Stimulated activated CD8-positive, alpha-beta memory T cell treated with anti-CD3 and anti-CD28 coated beads, Interleukin-15, amount 100 ng/mL, for 4 hours (primary cell): ENCODE measurements at places on chromosomes 3 and 15.

DNA sequence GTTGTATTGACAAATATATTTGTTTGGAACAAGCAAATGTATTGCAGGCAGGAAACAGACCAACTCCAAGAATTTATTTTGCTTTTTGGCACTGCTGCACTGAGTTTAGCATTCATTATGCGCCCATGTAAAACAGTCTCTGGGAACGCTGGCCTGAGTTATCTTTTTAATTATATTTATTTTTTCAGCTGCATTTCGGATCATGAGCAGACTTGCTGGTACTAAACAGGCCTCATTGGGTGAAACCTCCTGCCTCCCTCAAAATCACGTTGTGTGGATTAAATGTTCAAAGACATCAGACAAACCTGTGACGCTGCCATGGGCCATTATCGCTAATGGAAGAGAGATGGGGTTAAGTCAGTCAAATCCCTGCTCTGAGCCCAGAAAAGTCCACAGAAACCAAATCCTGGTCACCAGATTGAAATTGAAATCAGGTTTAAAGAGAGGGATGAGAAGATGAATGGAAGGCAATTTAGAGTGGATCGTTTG lies 511.1 kb upstream of the PROK2 start:
- DNase-seq = no peak

DNA sequence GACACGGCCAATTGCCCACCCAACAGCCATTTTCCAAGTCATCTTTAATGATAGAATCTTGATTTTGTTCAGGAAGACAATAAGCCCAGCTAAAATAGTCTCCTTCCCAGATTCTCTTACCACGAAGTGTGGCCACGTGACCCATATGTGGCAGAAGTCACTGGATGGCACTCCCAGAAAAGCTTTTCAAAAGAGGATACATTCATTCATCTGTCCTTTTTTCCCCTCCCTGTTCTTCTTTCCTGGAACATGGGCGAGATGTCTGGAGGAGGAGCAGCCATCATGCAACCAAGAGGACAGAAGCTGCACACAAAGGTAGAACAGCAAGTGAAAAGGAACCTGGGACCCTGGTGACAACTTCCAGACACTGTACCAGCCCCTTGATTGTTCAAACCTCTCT lies 174.7 kb downstream of the UACA start:
- no peak for DNase-seq

- no peak for DNase-seq
These were observed 21.4 kb downstream of the IL20RB start for GRCh38 chr3:136979204-136979603.

DNA sequence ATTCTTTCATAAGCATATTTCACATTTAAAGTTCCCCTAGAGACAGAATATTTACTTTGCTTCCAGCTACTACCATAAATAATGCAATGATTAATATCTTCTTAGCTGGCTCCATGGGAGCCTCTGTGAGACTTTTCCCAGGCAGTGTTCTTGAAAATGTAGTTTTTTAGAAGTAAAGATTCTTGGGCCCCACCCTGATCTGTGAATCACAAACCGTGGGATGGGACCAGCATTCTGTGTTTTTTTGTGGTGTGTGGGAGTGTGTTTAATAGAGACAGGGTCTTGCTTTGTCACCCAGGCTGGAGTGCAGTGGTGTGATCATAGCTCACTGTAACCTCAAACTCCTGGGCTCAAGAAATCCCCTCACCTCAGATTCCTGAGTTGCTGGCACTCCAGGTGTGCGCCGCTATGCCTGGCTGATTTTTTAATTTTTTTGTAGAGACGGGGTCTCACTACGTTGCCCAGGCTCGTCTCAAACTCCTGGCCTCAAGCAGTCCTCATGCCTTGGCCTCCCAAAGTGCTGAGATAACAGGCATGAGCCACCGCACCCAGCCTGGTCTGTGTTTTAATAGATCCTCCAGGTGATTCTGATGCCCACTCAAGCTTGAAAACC lies 83.0 kb downstream of the KLHL25 start:
- DNase-seq = no peak

- DNase-seq = no peak
These were observed 60.8 kb upstream of the RNU6-1 start for GRCh38 chr15:67900621-67901147.

GRCh38 chr3:19559724-19560442 lies 374.1 kb downstream of the EFHB start:
- DNase-seq = no peak

GRCh38 chr3:56864090-56864489 lies 62.3 kb upstream of the ARHGEF3 start:
- no peak for DNase-seq

DNA sequence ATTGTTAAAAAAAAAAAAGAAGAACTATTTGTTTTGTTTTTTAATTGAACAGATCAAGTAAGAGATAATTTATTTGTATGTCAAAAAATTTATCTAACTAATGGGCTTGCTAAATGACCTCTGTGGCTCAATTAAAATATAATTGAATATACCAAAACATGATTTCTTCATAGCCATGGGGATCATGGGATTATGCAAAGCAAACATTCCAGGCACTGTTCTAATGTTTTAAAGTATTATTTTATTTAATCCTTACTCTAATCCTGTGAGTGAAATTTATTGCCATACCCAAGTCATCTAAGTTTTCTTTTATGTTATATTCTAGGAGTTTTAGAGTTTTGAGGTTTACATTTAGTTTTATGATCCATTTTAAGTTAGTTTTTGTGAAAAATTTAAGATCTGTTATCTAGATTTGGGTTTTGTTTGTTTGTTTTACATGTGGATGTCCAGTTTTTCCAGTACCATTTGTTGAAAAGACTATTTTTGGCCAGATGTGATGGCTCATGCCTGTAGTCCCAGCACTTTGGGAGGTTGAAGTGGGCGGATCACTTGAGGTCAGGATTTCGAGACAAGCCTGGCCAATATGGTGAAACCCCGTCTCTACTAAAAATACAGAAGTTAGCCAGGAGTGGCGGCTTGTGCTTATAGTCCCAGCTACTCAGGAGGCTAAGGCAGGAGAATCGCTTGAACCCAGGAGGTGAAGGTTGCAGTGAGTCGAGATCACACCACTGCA lies 52.3 kb upstream of the CNOT10 start:
- no peak for DNase-seq

DNA sequence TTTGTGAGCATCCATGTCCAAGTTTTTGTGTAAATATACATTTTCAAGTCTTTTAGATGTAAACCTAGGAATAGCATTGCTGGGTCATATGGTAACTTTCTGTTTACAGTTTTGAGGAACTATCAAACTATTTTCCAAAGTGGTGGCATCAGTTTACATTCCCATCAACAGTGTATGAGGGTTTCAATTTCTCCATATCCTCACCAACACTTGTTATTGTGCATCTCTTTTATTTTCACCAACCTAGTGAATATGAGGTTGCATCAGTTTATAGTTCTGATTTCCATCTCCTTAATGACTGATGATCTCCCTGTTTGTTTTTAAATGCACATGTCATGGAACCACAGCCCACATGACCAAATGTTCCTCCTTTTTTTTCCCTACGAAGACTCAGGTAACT lies 201.2 kb downstream of the FEZF2 start:
- no peak for DNase-seq

DNA sequence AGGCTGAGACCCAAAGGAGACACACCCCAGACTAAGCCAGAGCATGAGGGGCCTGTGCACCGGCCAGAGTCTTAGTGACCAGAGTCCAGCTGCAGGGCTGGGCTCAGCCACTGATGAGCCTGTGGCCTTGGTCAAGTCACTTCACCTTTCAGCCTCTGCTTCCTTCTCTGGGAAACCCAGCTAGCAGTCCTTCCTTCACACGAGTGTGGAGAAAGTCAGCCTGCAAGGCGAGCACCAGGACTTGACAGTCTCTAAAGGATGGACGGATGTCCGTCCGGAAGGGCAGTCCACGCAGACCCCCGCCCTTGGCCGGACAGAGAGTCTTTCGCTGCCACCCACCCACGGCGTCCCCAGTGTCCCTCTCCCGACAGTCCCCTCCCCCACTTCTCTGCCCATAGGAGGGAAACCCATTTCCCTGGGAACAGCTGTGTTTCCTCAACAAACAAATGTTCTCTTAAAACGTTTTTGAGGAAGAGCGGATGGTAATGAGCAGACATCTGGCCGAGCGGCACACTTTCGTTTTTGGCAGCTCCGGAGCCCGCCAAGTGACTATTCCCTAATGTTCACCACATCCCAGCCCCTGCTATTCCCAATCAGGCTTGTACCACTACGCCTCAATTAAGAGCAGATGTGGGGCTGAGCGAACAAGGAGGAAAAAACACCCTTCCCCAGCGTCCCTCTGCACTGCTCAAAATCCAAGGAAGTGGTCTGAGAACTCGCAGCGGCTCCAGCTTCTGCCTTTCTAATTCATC lies 129.1 kb upstream of the SMAD3 start:
- DNase-seq = no peak

DNA sequence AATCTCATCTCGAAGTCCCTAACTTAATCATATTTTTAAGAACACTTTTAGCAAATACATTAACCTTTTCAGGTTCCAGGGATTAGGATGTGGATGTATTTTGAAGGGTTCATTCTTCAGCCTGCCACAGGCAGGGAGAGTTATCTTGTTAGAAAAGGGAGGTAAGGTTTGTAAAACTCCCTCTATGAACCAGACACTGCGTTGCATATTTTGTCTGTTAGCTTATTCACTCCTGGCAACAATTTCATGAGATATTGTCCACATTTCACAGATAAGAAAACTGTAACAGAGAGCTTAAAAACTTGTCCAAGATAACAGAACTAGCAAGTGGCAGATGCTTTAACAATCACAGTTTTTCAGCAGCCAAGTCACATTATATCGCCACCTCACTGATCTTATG lies 155.4 kb downstream of the DIPK2A start:
- no peak for DNase-seq

DNA sequence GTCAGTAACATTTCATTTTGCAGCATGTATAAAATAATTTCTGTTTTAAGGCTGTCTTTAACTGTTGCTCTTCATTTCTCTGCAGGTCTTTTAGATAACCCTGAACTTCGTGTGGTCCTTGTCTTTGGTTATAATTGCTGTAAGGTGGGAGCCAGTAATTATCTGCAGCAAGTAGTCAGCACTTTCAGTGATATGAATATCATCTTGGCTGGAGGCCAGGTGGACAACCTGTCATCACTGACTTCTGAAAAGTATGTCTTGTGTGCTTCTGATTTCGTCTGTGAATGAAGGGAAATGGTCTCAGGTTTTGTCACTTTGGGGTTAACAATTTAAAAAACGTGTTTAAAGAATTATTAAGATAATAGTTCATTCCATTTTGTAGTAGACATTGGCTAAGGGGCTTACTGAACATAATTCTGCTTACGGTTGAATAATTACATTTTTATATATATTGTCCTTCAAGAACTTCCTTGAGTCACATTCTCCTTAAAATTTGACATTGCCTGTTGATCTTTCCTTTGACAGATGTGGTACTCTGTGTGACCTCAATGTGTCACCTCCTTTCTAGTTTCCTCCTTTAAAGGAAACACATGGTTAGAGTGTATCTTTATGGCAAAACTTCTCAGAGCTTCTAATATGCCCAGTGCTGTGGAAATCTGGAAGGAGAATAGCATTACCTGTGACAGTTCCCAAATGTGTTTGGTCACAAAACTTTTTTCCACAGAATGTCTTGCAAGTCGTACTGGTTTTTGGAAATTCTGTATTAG lies 26.3 kb downstream of the FBXO22 start:
- no peak for DNase-seq

GRCh38 chr15:81170511-81170910 lies 26.2 kb upstream of the IL16 start:
- DNase-seq = no peak

- DNase-seq = no peak
These were observed 83.3 kb upstream of the IGSF10 start for GRCh38 chr3:151544164-151544548.

DNA sequence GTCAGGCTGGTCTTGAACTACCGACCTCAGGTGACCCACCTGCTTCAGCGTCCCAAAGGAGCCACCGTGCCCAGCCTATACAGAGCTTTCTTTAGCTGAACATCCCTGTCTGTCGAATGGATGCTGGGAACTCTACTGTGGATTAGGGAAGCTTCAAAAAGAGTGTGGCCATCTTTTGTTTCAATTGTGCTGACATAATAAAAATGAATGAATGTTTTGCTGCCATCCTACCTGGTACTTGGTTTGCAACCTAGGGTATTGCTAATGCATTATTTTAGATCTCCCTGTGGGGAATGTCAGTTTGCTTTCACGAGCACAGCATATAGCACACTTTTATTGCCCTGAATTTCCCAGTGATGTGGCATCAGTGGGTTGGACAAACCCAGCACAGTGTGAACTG lies 32.3 kb downstream of the CMTM6 start:
- DNase-seq = no peak

DNA sequence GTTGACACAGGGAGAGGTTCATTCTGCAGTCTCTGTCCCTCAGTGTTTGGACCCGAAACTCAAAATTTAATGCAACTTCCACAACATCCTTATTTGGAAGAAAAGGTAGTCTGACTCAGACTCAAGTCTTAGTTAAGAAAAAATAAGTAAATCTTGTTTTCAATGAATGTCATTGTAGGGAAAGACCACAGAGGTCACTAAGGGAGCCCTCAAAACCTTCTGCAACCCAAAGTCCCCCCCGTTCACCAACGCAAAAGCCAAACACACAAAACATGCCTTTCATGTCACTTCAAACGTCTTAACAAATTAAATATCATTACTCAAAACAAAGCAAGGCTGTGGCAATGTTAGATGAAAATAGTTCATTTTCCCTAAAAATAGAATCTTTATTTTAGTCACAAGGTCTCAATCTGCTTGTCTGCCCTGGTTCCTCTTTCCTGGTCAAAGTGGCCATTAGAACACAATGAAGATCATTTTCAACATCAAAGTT lies 20.9 kb upstream of the SSUH2 start:
- DNase-seq = no peak

DNA sequence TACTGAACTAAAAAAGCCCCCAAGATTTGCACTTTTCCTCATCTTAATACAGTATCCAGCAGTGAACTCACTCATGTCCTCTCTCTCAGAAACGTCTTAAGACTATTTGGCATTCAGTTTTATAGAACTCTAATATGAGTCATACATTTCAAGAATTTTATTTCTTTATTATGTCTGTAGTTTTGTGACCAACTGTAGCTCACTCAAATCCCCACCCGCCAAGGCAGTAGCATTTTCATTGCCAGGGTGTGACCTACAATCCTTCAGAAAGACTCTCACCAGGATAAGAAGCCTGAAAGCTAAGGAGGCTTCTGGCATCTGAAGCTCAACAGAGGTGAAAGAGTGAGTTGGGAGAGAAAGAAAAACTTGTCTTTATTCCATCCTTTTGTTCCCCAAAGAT lies 537.1 kb downstream of the RSL24D1 start:
- DNase-seq = no peak

- DNase-seq = no peak
These were observed 26.9 kb upstream of the ZBBX start for GRCh38 chr3:167406876-167407492.
